ENCODE measurements at places on chromosomes 16 and 17.
A peak's percentile ranks its signal among the peaks of the same experiment; 100 is the strongest.

DNA sequence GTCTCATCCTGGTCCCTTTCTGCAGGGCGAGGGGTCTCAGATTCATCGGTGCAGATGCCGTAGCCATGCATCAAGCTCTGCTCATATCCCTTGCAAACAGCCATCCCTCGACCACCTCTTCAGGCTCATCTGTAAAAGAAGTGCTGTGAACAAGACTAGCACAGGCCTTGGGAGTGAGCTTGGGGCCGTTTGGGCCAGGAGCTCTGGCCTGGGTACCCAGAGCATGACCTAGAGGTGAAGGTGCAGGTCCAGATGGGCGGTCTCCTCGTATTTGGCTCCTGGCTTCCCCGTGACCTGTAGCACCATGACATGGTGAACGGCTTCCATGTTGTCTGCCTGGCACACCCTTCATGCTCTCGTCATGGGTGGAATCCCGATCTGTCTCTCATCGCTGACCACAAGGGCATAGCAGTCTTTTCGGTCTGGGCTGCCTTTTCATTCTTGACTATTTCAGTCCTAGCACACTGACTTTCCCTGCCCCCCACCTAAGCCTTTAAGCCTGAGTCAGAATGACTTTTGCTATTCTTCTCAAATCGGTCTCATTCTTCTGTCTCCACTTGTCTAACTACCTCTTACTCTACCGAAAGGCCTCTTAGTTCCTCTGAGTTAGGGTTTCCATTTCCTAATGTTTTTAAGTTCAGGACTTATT lies 216.0 kb downstream of the FOXL1 start:
- no peak for DNase-seq

DNA sequence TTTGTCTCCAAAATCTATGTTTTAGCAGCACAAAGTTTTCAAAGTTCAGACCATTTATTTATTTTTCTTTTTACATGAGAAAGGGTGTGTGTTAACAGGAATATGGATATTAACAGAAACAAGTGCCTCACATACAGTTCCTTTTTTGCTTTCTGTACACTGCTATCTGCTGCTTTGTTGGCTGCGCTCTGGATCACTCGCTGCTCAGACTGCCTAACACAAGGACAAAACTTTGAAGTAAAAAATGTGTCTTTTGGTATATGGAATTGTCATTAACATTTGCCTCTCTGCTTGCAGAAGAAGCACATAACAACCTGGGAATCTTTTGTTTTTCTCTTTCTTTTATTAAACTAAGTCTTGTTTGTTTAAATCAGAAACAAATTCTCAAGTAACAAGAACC lies 262.8 kb downstream of the ZFHX3 start:
- DNase-seq = no peak

DNA sequence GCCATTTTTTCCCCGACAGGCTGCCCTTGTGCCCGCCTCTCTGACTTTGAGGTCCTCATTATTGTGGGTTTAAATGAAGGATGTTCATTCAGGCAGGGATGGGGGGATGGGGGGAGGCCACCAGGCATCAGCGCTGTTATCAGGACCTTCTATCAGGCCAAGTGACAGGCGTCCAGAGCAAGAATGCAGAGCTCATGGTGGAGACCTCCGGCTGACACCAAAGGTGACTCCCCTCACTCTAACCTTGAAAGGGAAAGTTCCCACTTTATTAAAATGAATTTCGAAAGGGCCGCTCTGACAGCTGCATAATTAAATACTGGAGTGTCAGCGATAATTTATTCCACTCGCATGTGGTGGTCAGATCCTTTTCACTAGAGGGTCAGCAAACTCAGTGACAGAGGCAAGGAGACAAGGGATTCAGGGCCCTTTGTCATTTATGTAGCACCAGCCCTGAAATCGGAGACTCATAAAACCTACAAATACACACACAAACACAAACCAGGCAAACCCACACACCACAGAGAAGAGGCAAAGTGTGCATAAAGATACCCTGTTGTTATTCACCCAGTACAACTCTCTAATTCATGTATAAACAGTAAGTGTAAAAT lies 436.0 kb downstream of the MAF start:
- DNase-seq = no peak

- DNase-seq = no peak
These were observed 45.7 kb downstream of the OMG start for GRCh38 chr17:31251105-31251969.

GRCh38 chr16:26672206-26672605 lies 394.5 kb upstream of the C16orf82 start:
- peak; percentile 30 for DNase-seq

DNA sequence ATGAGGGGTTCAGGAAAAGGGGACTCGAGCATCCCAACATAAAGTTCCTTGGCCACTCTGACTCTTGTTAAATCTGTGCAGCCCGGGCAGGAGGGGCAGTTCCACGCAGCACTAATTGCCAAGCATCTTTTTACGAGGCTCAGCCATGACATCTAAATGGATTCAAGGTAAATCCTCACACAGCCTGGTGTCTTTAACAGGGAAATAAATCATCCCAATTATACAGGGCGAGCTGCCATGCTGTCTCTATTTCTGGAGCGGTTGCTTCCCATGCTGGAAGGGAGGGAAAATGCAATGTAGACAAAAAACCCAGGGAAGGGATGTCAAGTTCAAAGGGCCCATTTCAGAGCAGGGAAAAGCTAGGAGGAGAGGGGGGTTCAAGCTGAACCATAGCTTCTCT lies 110.0 kb downstream of the GAS7 start:
- DNase-seq = no peak

- peak; percentile 35 for DNase-seq
These were observed at the start of gene SPNS2 for GRCh38 chr17:4498461-4499397. Gene SPNS2 (plus strand): TSS chr17:4498881. CDS start chr17:4499048, 167 bp downstream.

- DNase-seq = peak; percentile 31
These were observed 14.2 kb downstream of the SNX20 start for GRCh38 chr16:50666658-50667496.

DNA sequence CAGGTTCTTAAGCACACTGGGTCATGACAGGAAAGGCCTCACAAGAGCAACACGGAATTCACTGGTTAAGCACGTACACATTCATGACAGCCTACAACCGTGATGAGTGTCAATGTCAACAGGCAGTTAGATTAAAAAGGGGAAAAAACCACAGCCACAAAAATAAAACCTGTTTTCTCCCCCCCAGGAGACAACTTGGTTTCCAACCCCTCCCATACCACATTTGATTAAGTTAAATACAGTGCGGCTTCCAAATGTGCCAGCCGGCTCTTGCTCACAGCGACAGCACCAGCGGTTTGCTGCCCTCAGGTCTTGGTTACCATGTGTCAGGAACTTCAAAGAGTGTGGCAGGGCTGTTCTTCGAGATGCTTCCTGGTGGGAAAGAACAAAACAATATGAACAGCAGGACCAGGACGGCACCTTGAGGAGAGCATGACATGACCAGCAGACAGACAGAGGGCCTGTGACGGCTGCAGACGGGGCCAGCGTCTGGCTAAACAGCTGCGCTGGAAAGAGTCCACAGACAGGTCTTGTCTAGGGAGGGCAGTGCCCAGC lies 193.6 kb downstream of the PARN start:
- DNase-seq = no peak

DNA sequence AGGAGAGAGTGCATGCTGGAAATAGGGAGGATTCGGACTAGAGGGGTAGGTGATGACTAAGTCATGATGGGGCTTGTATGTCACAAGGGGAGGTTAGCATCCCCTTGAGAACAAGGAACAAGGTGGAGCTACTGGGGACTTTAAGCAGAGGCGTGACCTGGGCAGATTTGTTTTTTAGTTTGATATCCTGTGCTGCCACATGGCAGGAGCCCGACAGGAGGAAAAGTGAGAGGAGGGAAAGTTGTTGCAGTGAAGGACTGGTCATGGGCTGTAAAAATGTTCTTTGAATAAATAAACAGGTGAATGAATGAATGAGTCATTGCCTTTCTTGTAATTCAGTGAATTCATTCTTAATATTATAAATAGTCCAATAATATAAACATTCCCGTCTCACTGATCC lies 365.1 kb upstream of the CDH5 start:
- no peak for DNase-seq

DNA sequence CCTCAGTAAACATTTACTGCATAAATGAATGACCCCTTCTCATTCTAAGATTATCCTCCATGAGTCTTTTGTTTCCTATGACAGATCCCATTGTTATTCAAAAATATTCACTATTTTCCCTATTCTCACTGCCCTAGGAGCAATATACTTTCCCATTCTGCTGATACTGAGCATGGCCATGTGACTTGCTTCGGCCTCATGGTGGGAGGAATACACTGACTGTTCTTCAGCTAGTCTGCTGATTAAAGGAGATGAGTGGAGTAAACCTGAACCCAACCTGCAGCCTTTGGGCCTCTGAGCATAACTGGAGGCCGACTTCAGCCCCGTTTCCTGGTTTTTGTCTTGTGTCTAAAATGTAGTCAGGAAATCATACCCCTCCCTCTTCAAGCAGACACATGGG lies 531.8 kb upstream of the SALL1 start:
- DNase-seq = no peak

- no peak for DNase-seq
These were observed 161.7 kb upstream of the SOX9 start for GRCh38 chr17:71959154-71959553.

DNA sequence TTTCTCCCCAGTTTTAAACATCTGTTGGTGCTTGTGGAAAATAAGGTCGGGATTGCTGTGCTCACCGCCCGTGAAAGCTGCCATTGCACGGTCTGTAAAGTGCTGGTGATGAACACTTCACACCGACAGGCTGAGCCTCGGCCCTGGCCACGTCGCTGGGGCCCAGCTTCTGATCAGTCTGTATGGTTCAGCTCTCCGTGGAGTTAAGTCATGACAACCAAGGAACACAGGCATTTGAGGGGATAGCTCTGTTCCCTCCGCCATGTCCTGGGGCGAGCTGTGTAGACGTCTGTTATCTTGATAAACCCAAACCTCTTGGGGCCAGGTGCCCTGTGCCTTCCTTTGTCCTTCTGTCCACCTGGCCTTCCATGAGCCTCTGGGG lies 110.6 kb downstream of the METRNL start:
- no peak for DNase-seq

GRCh38 chr17:43877031-43877430 lies 30.1 kb downstream of the CD300LG start:
- DNase-seq = no peak

- no peak for DNase-seq
These were observed 581.6 kb upstream of the PSMD7 start for GRCh38 chr16:73714976-73715375.

- DNase-seq = no peak
These were observed 40.7 kb upstream of the MAP3K14 start for GRCh38 chr17:45357364-45357997.

- no peak for DNase-seq
These were observed 1.2 kb downstream of the RTN4RL1 start for GRCh38 chr17:2023692-2024571.

GRCh38 chr16:71528257-71528656 lies 2.0 kb downstream of the CHST4 start:
- no peak for DNase-seq

DNA sequence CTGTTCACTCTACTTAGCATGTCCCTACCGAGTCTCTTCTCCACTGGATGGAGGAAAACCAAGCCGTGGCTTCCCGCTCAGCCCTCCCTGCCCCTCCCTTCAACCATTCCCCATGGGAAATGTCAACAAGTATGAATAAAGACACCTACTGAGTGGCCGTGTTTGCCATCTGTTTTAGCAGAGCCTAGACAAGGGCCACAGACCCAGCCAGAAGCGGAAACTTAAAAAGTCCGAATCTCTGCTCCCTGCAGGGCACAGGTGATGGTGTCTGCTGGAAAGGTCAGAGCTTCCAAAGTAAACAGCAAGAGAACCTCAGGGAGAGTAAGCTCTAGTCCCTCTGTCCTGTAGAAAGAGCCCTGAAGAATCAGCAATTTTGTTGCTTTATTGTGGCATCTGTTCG lies 2.8 kb upstream of the LPCAT2 start:
- no peak for DNase-seq

DNA sequence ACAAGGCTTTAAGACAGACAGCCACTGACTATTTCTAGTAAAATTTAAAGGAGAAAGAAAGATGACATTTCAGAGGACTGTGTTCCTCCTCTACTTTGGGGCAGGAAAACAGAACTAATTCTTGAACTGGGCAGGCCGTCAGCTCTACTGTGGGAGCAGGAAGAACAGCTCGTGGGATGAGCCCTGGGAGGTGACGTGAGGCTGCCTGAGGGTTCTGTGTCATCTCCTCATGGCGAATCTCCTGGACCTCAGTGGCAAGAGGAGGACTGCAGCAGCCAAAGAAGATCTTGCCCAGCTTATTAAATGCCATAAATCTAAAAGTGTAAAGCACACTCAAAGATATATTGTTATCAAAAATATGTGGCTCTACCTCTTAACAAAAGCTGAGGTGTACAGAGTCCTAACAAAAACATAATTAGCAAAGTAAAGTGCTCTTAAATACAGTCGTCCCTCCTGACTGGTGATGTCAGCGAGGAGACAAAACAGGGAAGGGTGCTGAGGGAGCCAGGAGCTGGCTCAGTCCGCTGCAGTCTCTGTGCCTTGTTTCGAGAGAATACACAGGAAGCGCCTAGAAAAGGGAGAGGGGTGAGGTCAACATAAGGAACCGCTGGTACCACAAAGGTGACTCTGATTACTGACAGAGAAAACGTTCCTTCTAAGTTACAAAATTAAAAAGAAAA lies 58.0 kb downstream of the CREBBP start:
- DNase-seq = no peak

GRCh38 chr16:12255919-12256665 lies 279.6 kb downstream of the SNX29 start:
- no peak for DNase-seq

GRCh38 chr17:74808714-74809430 lies 32.7 kb upstream of the NAT9 start:
- DNase-seq = no peak

GRCh38 chr17:65035704-65036103 lies 20.8 kb downstream of the GNA13 start:
- DNase-seq = no peak

DNA sequence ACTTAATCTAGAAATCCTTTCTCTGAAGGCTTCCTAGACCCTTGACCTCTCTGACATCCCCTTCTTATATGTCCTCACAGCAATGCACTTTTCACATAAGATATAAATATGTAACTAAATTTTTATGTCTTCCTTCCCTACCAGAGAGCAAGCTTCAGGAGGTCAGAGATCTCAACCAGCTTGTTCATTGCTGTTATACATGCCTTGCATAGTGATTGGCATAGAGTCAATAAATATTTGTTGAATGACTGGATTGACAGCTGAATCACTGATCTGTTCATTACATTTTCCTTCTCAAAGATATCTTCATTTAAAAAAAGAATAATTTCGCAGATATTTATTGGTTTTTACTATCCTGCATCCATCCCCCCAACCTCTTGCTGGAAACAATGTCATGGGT lies 29.5 kb downstream of the HYDIN start:
- no peak for DNase-seq

DNA sequence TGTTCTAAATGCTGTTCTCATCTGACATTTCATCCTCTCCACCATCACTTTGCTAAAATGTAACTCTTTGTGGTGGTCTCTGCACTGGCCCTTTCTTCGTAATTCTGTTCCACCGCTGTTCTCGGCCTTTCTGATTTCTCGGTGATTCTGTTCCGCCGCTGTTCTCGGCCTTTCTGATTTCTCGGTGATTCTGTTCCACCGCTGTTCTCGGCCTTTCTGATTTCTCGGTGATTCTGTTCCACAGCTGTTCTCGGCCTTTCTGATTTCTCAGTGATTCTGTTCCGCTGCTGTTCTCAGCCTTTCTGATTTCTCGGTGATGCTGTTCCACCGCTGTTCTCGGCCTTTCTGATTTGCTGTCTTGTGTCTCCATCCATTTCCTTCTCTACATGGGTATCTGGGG lies 12.3 kb downstream of the FOXF1 start:
- DNase-seq = no peak

- no peak for DNase-seq
These were observed 64.8 kb upstream of the NOG start for GRCh38 chr17:56528696-56529095.

- no peak for DNase-seq
These were observed 95.1 kb downstream of the NTN1 start for GRCh38 chr17:9116311-9116835.

Data from activated CD4-positive, alpha-beta T cell treated with anti-CD3 and anti-CD28 coated beads, Interleukin-2, amount 50 U/mL, for 24 hours (primary cell).